Astrocyte of the spinal cord (primary cell): ENCODE measurements at places on chromosomes 2 and 18.

DNA sequence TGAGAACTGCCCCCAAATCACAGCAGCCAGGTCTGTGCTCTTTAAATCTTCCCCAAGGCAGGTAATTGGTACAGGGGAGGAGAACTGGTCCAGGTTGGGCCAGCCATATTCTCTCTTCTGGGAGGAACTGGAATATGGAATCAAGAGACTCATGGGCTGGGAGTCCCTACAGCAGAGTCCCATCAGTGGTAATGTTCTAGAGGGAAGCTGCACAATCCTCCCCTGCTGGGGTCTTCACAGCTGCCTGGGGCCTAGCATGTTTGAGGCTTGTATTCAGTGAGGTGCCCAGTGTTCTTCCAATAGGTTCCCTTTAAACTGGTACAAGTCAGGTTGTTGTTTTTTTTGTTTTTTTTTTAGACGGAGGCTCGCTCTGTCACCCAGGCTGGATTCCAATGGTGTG, 21.1 kb upstream of the EGR4 start:
- DNase-seq: no peak

- DNase-seq: no peak
Measured at GRCh38 chr2:47737-48136, 1.4 kb upstream of the FAM110C start.

DNA sequence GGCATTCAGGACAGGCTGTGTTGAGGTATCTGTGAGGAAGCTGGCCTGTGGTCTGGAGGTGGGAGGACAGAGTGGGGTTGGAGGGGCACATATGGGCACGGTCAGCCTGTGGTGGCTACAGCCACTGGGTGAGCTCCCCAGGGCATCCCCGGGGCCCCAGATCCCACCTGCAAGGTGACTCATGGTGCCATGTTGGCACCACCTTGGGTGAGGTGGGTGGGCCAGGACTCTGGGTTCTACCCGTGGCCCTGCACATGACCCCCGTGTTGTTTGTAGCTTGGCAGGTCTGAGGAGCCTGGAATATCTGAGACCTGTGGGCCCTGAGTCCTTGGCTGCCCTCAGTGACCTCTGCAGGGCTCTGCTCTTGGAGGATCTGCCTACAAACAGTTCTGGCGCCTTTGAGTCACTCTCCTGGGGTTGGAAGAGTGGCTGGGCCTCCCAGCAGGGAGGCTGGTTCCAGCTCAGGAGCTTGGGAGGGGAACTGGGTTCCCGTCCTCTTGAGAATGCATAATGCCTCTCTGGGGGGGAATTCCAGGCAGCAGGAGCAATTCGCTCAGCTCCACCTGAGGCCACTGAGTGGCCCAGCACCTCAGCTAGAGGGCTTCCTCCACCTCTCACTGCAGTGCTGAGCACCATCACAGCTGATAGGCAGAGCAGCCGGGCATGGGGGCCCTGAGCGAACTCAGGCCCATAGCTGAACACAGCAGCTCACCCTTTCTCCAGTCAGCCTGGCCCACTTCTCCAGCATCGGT, 105.1 kb downstream of the DYSF start:
- peak; percentile 12 for DNase-seq

DNA sequence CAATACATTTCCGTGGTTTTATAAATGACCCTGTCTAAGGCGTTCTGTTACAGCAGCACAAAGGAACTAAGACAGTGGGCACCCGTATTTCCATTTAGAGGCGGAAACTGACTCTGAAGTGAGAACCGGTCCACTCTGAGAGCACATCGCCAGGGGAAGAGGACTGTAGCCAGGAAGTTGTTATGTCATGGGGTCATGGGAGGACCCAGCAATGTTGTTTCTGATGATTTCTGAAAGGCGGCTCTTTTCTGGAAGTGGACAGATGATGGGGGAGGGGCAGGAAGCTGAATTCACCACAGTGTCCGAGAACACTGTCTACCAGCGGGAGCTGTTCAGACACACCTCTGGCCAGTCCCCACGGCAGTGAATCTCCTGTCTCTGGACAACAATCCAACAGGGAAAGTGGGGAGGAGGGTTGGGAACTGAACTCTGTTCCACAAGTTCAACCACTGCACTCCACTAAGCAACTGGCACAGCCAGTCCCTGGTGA, 2.1 kb upstream of the LRRFIP1 start:
- DNase-seq: no peak

DNA sequence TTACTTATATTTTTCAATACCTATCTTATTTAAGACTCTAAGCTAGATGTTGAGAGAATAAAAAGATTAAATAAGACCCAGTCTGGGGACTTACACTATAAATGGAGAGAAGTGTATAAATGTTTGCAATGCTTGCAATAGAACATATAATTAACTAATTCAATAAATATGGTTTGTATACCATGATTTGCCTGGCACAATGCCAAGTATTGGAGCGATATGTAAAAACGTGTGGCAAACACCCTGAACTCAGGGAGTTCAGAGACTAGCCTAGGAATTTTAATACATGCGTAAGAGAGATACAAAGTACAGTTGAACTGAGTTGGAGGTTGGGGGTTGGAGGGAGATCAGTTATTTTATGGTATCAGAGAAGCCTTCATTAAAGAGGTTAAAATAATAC, 251.8 kb upstream of the DDX18 start:
- no peak for DNase-seq

DNA sequence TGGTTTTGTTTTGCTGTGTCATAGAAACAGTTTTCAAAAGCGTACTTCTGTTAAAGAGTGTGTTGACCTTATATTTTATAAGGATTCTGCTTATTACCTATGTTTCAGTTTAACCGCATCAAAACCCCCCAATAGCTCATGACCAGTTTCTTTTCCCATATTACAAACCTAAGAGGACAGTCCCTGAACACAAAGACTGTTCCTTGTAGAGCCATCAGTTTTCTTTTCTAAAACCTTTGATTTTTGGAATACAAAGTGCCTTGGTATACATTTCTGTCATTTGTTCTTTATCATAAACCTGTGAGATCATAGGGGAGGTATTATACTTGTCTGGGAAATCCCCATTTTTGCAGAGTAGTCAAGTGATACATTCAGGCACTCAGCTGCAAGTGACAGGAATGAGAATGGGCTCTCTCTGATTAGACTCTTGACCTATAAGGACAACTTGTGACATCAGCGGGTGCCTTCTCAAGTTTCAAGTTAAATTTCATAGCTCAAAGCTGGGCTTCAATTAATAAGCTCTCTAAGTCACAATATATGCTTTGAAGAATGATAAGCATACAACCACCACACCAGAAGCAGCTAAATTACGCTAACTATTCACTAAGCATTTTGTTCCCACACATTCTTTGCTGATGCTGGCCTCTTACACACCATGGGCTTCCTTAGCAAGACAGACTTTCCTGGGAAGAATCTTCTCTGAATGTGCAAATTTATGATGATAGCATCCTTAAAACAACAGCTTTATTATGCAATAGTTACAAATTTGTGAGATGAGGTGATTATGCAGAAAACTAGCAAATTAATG, 97.5 kb upstream of the CD302 start:
- no peak for DNase-seq

DNA sequence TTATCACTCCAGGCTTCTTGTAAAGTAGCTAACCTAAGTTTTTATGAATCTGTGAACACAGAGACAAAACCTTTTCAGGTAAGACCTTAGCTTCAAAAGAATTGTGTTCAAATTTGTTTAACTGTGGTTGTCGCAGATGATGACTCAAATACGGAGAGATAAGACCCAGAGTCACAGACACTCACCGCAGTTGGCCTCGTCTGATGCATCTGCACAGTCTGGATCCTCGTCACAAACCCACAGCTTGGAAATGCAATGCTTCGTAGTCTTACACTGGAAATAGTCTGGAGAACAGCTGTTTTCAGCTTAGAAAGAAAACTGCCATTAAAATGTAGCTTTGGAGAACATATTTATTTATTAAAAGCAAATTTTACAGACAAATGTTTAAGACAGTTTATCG, 1662.1 kb upstream of the NXPH2 start:
- DNase-seq: no peak

- peak; percentile 39 for DNase-seq
Measured at GRCh38 chr2:159168707-159169106, 117.8 kb downstream of the WDSUB1 start.

DNA sequence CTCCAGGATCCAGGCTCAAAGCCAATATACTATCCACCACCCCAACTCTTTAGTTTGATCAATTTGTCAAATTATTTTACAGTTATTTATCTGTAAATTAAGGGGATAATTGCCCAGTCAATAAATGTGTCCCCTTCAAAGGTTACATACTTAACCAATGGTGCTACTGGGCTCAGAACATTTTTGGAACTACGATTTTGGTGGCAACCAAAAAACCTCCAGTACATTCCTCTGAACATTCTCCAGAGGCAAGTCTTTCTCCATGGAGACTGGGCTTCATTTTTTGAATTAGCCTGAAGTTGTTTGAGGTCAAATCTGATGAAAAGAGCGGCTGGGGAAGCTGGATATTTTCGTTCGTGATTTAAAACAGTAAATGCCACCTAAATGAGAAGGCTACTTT, 1.7 kb upstream of the CLUL1 start:
- DNase-seq: no peak
